ENCODE measurements at places on chromosomes 3 and 15.

- DNase-seq: no peak
Observed at GRCh38 chr3:24506966-24507775, 12.5 kb upstream of the THRB start.

- no peak for DNase-seq
Observed at GRCh38 chr3:73179601-73180000, 118.1 kb downstream of the EBLN2 start.

GRCh38 chr15:66646799-66647198, 55.2 kb upstream of the SMAD6 start:
- no peak for DNase-seq

DNA sequence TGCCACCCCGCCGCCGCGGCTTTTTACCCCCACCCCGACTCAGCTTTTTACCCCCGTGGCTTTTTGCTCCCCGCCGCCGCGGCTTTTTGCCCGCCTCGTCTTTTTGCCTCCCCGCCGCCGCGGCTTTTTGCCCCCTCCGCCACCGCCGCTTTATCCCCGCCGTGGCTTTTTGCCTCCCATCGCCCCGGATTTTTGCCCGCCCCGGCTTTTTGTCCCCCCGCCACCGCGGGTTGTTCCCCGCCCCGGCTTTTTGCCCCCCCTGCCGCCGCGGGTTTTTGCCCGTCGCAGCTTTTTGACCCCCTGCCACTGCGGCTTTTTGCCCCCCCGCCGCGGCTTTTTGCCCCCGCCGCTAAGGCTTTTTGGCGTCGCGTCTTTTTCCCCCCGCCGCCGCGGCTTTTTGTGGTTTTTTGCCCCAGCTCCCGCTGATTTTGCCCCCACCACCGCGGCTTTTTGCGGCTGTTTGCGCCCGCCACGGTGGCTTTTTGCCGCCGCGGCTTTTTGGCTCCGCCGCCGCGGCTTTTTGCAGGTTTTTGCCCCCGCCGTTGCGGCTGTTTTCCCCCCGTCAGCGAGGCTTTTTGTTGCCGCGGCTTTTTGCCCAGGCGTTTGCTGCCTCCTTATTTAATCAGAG, 597.2 kb downstream of the GOLGA6L6 start:
- DNase-seq: no peak

GRCh38 chr3:194396859-194397756, 2.0 kb downstream of the GP5 start:
- DNase-seq: no peak

DNA sequence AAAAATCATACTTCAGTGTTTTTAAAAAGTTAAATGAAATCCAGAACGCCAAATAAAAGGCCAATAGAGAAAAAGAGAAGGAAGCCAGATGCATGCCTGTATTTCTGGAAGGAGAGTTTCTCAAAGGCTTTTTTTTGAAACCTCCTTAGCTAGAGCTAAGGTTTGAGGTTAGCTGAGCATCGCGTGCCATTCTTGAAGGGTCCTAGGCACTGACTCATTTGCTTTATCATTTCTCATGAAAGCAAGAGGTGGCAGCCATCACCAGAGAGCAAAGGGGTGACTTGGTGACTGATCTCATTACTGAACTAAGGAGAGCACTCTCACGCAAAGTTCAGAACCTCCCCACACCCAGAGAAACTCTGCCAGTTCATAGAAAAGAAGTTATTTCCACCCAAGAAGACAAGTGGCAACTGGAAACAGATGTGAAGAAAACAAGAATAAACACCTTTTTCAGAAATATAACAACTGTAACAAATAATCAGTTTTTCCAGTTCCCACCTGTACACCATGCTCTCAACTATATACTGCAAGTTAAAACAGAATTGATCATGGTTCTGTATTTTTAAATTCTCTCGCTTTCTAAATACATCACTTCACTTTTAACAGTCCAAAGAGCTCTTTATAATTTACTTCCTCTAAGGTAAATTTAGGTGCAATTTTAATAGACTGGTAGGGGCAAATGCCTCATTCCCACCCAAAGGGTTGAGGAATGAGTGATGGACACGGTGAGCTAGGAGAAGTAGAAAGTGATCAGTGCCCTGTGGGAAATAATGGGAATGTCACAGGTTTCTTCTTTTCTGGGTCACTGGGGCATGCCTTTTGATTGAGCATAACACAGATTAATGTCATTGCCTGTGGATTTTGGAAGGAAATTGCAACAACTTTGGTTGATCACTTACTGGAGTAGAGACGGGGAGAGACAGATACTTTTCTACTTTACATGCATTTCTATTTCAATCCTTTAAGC, 24.7 kb downstream of the GPR15 start:
- no peak for DNase-seq

DNA sequence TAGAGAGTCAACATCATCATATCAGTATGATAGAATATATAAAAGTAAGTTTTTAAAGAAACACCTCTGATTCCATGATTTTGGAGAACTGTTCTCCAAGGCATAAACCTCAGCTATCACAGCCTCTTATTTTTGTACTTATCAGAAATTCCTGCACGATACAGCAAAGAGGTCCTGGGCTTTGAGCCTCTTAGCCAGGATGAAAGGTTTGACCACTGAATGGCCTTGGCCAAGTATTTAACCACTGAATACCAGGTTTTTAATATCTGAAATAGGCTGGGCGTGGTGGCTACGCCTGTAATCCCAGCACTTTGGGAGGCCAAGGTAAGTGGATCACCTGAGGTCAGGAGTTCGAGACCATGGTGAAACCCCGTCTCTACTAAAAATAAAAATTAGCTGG, 1.9 kb upstream of the FAM174B start:
- no peak for DNase-seq

DNA sequence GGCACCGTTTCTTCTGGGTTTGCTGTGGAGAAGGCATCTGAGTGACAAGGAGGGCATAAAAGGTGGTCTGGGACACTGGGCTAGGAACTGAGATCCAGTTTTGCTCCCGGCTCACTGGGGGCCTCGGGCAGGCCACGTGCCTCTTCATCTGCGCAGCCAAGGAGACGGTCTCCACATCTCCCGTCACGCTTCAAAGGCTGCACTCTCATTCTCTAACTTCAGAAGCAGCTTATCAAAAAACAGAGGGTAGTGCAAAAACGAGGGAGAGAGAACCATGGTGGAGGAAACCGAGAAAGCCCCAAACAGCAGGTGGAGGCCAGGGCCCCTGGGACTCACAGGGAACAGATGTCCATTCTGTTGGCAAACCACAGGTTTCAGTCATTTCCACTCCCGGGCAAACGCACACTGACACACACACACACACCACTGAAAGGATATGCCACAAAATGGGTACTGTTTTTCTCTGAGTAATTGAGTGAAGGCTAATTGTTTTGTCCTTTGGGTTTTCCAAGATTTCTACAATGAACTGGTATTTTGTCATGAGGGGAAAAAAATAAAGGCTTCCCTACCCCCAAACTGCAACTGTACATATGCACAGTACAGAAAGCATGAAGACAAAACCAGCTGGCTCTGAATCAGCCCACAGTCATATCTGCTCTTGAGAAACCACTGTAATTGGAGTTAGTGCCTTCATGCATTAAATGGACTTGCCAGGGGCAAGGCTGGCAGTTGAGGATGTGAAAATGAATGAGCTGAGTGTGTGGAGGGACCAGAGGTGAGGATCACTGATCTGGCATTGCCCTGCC, 71.9 kb downstream of the MGLL start:
- no peak for DNase-seq

DNA sequence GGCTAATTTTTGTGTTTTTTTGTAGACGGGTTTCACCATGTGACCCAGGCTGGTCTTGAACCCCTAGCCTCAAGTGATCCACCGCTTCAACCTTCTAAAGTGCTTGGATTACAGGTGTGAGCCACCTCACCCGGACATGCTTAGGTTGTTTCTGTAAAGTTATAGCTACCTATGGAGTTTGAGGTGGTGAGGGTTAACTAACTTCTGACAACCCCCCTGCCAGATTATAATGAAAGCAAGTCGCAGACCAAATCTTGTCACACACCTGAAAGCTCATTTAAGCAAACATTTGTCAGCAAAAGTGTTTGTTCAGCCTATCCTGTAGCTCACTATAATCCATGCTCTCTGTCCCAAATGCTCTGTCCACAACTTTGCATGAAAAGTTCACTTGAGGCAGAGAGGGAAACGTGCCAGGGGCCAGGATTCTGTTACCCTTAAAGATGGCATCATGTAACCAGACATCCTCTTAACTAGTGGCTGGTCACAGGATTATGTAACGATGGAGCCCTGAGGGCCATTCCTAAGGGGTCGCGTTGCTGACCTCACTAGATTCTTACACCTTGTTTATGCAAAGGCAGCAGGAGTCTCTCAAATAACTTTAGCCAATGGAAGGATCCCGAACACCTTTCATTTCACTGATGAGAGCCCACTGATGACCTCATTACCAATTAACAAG, 24.1 kb upstream of the SENP5 start:
- no peak for DNase-seq

- DNase-seq: no peak
Observed at GRCh38 chr3:187739094-187739560, 6.1 kb downstream of the BCL6 start.

- DNase-seq: no peak
Observed at GRCh38 chr3:63900459-63900858, 11.7 kb downstream of the SCAANT1 start.

DNA sequence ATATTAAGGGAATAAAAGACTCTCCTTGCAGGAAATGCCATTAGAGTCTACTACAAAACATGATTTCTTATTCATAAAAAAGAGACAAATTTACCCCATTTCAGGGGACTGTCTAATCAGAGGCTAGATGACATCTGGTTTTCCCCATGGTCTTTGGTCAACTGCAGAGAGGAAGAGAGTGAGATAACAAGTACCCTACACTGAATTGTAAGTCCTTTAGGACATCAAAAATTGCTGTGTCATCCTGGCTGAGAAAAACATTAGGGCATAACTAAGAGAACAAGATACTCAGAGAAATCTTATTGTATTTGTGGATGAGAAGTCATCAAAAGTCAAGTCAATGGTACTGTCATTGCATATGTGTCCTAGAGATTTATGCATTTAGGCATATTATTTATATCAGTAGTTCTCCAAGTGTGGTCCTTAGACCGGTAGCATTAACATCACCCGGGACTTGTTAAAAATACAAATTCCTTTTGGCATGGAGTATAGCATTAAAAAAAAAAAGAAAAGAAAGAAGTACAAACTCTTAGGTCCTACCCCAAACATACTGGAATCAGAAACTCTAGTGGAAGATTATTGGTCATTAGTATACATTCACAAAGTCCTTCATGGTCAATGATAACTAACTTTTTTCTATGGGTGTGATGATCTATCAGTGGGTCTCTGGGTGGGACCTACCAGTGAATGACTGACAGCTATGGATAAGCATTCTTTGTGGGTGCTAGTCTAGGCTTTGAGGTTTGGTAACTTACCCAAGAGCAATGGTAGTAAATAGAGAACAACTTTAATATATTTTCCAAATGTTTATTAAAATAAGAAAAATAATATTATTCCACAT, 29.0 kb upstream of the TBC1D5 start:
- DNase-seq: no peak

DNA sequence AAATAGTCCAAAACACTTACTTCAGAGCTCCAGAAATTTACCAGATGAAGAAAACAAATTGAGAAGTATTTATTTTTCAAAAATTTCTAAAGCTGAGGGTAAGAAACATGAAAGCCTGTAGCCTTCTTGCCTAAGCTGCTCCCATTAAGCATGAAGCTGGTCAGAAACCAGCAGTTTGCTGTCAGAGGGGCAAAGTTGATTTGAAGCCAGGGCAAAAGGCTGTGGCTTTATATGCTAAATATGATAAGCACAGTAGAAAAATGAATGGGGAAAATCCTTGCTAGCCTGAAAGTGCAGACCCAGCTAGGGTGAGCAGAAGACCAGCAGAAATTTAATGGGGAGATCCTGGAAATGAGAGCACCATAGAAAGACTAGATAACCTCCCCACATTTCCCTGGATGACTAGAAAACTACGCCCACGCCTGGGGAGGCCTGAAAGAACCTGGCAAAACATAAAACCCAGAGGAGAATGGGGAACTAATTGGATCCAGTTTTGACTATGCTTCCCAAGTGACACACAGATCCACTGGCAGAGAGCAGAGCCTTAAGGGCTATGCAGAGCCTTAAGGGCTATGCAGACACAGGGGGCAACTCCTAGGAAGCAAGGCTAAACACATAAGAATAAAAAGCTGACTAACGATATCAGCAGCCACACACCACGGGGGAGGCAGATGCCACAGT, 43.0 kb upstream of the HEG1 start:
- peak; percentile 60 for DNase-seq

DNA sequence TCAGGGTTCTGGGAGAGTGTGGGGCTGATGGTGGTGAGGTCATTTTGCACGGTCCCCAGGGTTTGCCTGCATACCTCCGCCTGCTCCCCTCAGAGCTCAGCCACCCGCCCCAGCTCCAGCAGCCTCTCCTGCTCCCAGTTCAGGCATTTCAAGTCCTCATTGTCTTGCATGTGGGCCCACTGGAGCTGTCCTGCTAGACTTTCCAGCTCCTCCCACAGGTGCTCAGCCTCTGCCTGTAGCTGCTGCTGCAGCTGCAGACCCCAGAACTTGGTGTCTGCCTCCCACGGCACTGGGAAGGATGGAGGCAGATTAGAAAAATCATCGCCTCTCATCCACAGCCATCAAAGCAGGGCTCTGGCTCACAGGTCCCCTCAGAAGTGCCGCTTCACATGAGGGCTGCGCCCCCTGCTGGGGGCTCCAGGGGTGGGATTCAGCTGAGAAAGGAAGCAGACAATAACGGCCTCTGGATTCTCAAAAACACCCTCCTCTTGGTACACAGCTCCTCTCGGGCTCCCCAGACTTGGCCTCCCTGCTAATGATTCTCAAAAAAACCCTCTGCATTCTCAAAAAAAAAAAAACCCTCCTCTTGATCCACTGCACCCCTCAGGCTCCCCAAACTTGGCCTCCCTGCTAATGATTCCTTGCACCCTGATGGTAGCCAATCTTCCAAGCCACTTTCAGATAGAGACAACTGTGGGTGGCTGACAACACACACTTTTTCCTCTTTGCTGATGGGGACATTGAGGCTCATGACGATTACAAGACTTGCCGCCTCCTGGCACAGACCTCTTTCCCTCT, 89.3 kb upstream of the C2CD4B start:
- peak; percentile 12 for DNase-seq

- no peak for DNase-seq
Observed at GRCh38 chr3:187641320-187642016, 28.7 kb downstream of the SST start.

- no peak for DNase-seq
Observed at GRCh38 chr15:44188795-44189194, 6.3 kb downstream of the FRMD5 start.

DNA sequence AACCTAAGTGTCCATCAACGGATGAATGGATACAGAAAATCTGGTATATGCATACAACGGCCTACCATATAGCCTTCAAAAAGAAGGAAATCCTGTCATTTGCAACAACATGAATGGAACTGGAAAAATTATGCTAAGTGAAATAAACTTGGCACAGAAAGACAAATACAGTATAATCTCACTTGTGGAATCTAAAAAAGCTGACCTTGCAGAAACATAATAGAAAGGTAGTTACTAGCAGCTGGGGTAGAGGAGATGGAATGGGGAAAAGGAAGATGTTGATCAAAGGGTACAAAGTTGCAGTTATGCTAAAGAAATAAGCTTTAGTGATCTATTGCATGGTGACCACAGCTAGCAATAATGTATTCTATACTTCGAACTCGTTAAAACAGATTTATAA, 444.1 kb downstream of the OCA2 start:
- no peak for DNase-seq

Data from smooth muscle cell of the brain vasculature (primary cell).